Stimulated activated CD4-positive, alpha-beta T cell treated with anti-CD3 and anti-CD28 coated beads, Interleukin-1b, Interleukin-23, amount 100 ng/mL, for 1 hour (primary cell): ENCODE measurements at places on chromosomes 5 and 9.

DNA sequence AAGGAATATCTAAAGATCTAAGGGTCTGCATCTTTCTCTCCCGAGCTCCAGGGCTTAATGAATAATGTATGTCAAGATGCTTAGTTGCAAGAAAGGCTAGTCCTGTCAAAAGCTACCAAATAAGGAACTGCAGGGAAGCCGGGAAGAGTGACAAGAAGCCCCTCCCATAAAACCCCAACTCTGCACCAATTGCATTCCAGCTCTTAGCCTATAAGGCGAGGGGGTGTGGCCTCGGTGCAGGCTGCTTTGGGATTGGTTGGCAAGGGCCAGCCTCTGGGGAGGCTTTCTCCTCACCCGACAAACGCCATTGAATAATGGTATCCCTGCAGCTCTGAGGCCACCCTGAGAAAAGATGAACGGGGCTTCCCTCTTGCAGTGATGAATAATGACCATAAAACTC, 416.9 kb downstream of the RAB3C start:
- DNase-seq: no peak

- no peak for DNase-seq
Observed at GRCh38 chr9:16425562-16426231, 444.8 kb downstream of the BNC2 start.

GRCh38 chr5:108271127-108271526, 110.8 kb downstream of the FBXL17 start:
- DNase-seq: no peak

- DNase-seq: no peak
Observed at GRCh38 chr5:51961154-51961562, 577.9 kb downstream of the ISL1 start.

DNA sequence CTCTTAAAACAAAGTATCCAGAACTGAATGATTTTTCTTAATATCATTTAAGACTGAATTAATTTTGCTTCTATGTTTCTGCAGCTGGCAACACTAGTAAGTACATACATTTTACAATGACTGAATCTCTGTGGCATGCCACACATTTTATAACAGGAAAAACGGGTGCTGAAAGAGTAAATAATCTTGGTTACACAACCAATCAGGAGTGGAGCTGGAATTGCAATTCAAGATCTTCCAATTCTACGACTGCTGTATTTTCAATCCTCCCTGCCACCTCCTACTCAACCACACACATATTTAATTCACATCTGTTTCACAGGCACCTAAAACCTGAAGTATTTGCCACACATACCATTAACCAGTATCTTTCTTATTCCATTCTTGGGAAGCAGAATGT, 52.7 kb upstream of the NR5A1 start:
- DNase-seq: no peak

- DNase-seq: no peak
Observed at GRCh38 chr9:104386425-104387069, 117.5 kb upstream of the OR13F1 start.

DNA sequence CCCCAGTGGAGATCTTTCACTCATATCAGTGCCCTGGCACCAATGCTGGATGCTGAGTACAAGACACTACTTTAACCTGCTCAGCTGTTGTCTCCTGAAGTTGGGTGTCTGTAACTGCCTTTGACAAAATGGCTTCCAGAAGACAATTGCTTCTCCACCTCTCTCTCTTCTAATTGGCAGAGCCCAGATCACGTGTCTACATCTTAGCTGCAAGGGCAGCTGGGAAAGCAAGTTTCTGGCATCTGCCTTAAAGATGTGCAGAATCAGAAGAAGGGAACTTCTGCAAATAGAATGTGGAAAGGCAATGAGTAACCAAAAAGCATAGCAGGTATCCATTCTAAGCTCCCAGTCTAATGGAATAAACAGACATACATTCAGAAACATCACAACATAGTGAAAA, 81.1 kb downstream of the PDZD2 start:
- no peak for DNase-seq
